NCI-H1092 treated with DMSO at 0.1 percent for 48 hours (cell line): ENCODE measurements at places on chromosomes 12 and 14.

DNA sequence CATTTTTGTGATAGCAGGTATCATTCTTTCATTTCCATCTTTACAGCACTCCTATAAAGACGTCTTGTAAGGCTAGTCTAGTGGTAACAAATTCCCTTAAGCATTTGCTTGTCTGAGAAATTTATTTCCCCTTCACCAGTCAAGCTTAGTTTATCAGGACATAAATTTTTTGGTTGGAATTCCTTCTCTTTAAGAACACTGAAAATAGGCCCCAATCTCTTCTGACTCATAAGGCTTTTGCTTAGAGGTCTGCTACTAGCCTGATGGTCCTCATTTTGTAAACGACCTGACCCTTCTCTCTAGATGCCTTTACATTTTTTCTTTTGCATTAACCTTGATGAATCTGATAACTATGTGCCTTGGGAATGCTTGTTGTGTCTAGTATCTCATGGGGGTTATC, 20.3 kb downstream of the OLR1 start:
- DNase-seq = no peak

- no peak for DNase-seq
Measured at GRCh38 chr12:46267825-46268582, 839 bp downstream of the SLC38A1 start.

- DNase-seq = peak; percentile 34
Measured at GRCh38 chr14:93892923-93893558, 34.1 kb upstream of the FAM181A start.

DNA sequence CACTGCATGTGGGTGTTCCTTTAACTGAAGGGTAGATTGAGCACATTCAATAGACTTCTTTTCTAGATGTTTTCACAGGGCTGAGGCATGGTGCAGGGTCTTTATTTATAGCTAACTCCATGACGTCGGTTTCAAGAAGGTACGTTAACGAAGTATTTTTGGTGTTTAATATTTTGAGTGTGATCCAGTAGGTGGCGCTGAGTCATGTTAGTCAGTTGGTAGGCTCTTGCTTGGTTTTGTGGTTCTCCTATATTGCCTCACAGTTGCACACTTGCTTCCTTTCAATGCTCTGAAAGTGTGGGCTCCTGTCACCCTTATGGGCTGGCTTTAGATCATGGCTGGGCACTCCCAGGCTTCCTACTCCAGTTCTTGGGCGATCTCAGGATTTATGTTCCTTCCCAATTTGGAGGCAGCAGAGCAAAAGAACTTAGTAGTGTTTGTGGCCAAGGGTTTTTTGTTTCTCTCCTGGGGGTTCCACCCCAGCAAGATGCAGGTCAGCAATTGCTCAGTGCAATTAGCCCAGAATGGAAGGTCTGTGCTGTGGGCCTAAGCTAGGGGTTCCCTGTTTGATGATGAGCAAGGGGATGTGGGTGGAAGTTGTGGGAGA, 471.6 kb upstream of the FOXG1 start:
- DNase-seq = no peak

DNA sequence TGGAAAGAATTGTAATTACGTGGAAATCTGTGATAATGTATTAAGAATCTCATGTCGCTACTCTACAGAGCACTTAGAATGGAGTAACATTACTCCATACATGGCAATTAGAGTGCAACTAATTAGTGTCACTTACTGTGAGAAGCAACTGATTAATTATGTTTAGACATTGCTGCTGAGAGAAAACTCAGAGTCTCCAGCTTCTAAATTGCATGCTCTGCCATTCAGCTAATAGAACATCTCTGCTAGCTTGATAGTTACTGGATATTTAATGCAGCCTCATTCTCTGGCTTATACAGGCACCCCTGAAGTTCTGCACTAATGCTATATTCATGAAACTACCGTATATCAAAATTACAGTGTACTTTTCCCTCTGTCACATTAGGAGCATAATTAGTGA, 338.4 kb downstream of the ADAMTS20 start:
- no peak for DNase-seq

- DNase-seq = no peak
Measured at GRCh38 chr14:25826105-25826504, 771.7 kb downstream of the NOVA1 start.

DNA sequence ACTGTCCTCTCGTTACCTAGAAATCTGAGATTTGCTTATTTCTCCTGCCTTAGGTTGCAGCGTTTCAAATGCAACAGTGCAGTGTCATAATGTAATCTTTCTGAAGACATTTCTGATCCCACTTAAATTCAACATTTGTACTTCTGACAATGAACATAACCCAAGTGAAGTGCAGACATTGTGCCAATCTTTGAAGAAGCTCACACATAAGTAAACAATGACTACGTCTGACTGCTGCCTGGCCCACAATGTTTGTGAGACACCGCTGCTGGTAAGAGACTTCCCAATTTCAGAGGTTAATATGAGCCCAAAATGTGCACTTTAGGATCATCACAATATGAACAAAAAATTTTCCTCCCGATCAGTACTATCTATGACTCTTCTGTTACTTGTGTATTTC, 84.6 kb upstream of the BCL2L14 start:
- no peak for DNase-seq

- DNase-seq = no peak
Measured at GRCh38 chr14:20551606-20552005, 9.2 kb downstream of the RNASE9 start.

DNA sequence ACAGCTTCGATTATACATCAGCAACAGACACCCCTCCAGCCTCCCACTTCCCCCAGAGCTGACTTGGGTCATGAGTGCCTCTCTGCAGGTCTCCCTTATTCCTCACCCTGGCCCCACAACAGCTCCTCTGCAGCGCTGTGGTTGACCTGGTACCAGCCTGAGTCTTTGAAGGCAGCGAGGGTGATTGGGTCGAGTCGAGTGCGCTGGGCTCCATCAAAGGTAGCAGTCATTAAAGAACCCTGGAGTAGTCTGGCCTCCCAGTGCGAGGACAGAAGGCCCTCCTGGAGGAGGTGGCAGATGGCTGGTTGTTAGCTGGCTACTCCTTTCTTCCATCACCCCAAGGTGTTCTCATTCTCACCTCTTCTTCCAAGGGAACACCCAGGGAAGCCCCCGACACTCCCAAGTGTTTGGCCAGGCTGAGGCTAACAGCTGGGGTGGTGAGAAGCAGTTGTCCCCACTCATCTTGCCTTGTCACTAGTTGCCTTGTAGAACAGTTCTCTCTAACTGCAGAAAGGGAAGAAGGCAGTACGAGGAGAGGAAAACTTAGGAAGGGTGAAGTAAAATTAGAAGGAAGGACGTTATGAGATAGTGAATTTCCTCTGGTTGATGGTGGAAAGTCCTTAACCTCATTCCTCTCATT, 2.7 kb downstream of the CIROP start:
- no peak for DNase-seq

DNA sequence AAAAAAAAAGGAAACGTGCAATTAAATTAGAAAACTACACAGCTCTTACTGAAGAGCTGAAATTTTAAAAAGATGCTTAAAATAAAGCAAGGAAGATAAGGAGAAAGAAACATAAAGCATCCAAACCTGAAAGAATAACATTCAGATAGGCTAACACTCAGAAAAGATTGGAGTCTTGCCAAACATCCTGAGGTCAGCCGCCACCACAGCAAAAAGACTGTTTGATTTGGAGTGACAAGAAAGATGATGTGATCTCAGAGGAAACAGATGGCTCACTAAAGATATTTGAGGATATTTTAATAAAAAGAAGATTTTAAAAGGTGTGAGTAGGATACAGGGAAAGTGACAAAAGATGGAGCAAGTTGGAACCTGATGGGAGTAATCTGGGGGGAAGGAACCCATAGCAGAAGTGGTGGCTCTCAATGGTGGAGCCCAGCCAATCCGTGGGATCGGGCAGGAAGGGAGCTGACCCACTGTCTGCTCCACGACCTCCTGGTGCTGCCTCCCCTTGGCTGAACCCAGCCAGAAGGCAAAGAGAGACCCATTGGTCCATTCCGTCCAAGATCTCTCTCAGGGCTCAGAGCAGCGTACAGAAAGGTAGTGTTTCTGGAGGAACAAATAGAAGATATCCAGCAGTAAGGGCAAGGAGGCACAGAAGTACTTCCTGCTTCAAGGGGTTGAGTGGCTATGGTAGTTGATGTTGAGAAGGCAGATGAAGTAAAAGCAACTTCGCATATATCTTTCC, 469.6 kb downstream of the RGS6 start:
- no peak for DNase-seq

DNA sequence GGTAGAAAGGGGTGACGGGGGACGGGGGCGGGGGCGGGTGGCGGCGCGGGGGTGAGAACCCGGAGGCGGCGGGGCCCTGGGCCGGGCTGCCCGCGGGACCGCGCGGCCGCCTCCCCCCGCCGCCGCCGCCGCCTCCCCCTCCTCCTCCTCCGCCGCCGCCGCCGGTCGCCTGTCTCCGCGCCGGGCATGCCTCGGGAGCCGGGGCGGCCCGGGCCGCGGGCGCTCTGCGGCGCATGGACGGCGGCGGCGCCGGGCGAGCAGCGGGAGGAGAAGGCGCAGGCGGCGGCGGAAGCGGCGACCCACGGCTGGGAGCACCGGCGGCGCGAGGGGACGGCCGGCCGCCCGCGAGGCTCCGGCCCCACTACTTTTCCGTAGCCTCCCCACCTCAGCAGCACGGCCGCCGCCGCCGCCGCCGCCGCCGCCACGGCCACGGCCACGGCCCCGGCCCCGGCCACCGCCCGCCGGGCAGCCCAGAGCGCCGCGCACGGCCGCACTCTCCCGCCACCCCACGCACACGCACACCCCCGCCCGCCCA, at the start of gene NPAS3:
NPAS3 (plus strand) TSS at position 161 of the 535 bp plus-strand sequence.
- peak; percentile 28 for DNase-seq

DNA sequence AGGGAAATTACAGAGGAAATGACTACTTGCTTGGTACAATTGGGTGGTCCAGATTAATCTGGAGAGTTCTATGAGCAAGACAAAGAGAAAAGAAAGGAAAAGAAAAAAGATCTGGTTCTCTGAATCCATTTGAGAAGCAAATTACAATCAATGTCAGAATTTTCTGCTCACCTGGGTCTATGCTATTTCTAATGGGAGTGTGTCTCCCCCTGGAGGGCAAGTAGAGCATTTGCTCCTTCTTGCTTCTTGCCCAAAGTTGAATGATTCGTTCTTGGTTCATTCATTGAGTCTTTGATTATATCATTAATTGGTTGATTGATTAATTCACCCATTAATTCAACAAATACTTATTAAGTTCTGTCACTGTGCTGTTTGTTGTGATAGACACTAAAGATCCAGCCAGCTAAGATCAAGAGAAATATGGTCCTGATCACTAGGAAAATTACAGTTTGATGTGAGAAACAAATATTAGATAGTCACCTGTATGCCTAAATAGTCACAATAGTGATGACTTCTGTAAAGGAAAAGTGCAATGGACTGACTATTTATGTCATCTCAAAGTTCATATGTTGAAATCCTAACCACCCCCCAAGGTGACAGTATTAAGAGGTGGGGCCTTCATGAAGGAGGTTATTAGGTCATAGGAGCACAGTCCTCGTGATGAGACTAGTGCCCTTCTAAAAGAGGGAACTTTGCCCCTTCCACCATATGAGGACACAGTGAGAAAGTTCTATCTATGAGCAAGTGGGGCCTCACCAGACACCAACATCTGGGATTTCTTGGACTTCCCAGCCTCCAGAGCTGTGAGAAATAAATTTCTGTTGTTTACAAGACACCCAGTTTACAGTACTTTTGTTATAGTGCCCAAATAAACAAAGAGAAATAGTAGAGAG, 8.0 kb upstream of the ASB8 start:
- peak; percentile 77 for DNase-seq

- DNase-seq = no peak
Measured at GRCh38 chr14:39452680-39453079, 20.4 kb upstream of the FBXO33 start.

DNA sequence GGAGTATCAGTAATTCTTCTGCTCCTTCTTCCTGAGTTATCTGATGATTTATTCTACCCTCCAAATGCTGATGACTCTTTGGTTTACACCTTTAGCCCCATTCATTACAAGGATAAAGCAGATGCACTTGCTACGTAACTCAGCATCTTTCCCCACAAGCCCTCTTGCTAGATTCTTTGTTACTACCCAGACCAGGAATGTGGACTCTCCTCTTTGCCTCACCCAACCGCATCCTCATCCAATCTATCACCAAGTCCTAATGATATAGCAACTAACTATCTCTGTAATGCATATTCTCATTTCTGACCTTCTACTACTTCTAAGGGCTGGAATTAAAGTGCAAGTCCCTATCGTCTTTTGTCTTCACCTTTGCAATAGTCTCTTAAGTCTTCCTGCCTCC, 9.2 kb downstream of the KRT1 start:
- no peak for DNase-seq

GRCh38 chr12:28681980-28682379, 467.1 kb upstream of the FAR2 start:
- DNase-seq = no peak

- no peak for DNase-seq
Measured at GRCh38 chr14:69471916-69472315, 12.6 kb upstream of the PLEKHD1 start.

DNA sequence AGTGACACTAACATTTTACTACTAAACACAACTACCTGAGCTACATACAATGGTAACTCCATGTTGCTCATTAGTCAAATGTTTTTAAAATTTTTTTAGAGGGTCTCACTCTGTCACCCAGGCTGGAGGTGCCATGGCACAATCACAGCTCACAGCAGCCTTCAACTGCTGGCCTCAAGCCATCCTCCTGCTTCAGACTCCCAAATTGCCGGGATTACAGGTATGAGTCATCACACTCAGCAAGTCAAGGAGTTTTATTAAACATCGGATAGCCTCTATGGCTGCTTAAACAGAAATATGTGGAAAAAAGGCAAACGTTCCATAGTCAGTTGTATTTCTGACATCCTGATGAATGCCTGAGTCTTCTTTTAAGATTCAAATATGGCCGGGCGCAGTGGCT, 11.1 kb upstream of the NPFF start:
- DNase-seq = no peak

- DNase-seq = no peak
Measured at GRCh38 chr14:44995196-44995595, 33.2 kb downstream of the TOGARAM1 start.

GRCh38 chr12:105233041-105233905, 2.7 kb downstream of the APPL2 start:
- no peak for DNase-seq

- no peak for DNase-seq
Measured at GRCh38 chr12:114967151-114967550, 283.2 kb upstream of the TBX3 start.

GRCh38 chr12:79415746-79416435, 274.9 kb downstream of the PAWR start:
- no peak for DNase-seq

- DNase-seq = no peak
Measured at GRCh38 chr12:123655420-123655819, 15.5 kb upstream of the TCTN2 start.
